ENCODE measurements at places on chromosomes 5 and 9.

GRCh38 chr5:10914741-10915480 lies 153.9 kb upstream of the DAP start:
- no peak for DNase-seq

DNA sequence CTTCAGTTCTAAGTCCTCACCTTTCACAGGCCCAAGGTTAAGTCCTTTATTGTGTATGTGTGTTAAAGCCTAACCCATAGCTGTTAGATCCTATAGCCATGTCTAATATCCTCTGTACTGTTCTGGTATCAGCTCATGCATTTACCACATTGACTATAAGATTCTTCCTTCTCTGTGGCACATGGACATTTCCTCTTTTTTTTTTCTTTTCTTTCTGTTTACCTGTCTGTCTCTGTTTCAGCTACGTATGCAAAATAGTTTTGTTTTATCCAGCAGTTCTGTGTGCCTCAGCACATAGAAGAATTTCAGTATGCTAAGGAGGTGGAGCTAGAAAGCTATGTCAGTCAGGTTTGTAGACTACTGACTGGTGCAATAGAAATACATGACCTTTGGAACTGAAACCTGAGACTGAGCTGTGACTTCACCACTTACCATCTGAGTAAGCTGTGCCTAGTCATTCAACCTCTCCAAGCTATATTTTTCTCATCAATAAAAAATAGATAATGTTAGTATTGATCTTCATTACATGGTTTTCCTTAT lies 155.6 kb upstream of the VLDLR start:
- DNase-seq: no peak

GRCh38 chr5:32159328-32160072 lies 14.6 kb downstream of the GOLPH3 start:
- DNase-seq: no peak

DNA sequence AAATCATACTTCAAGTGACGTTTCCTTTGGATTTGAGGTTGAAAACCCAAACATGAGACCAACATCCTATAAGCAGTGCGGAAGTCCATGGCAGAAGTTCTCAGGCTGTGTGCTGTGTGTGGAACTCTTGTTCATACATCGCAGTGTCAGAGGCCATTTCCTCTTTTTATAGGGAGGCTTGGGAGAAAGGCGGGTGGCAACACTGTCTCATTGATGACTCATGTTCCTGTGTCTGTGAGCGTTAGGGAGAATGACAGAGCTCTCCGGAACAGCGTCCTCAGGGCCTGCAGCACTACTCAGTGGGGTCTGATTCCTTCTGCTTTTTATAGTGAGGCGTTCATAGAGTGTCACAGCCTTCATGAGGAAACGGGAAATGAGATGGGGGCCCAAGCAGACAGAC lies 98.8 kb upstream of the BASP1 start:
- DNase-seq: no peak

DNA sequence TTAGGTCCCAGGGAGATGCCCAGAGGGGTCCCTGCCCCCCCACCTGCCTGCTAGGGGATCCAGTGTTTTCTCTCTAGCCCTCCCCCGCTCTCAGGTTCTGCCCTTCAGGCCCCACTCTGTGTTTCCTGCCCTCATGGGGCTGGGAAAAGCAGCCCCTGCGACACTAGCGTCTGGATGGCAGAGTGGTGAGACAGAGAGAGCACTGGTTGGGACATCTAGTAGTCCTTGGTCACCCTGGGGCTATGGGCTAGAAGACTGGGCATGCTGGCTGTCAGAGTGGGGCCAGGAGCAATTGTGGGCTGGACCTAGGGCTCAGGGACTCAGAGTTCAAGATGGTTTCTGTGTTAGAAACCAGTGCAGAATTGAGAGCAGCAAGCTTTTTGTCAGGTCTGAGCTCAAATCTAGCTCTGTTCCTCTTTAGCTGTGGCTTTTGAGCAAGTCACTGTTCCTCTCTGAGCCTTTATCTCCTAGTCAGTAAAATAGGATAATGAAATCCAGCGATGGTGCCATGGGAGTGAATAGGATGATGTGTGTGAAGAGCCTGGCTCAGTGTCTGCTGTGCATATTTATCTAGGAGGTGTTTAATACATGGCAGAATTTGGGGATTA lies 39.0 kb downstream of the RGS3 start:
- DNase-seq: no peak

GRCh38 chr5:54066433-54066832 lies 243.9 kb downstream of the ARL15 start:
- no peak for DNase-seq

DNA sequence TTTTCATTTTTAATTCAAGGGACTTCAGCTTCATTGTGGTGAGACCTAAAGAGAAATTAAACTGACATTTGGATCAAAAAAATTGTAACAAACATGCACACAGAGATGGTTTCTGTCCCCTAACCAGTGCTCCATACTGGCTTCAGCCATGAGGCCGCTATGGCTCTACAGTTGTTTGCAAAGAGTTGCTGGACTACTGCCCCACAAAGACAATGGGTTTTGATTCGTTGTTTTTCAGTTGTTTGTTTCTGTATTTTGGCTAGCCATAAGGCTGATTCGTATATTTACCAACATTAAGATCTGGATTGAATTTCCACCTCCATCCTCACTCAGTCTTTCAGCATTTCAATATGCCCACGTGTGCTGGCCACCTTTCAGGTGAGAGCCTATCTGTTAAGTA lies 163.7 kb upstream of the KIF2A start:
- DNase-seq: no peak

- DNase-seq: no peak
Observed at GRCh38 chr5:131396015-131396414, 132.2 kb downstream of the CDC42SE2 start.

- peak; percentile 6 for DNase-seq
Observed at GRCh38 chr9:91489361-91489899, 65.8 kb upstream of the NFIL3 start.

- DNase-seq: no peak
Observed at GRCh38 chr9:8633784-8634183, 834.2 kb upstream of the DMAC1 start.

DNA sequence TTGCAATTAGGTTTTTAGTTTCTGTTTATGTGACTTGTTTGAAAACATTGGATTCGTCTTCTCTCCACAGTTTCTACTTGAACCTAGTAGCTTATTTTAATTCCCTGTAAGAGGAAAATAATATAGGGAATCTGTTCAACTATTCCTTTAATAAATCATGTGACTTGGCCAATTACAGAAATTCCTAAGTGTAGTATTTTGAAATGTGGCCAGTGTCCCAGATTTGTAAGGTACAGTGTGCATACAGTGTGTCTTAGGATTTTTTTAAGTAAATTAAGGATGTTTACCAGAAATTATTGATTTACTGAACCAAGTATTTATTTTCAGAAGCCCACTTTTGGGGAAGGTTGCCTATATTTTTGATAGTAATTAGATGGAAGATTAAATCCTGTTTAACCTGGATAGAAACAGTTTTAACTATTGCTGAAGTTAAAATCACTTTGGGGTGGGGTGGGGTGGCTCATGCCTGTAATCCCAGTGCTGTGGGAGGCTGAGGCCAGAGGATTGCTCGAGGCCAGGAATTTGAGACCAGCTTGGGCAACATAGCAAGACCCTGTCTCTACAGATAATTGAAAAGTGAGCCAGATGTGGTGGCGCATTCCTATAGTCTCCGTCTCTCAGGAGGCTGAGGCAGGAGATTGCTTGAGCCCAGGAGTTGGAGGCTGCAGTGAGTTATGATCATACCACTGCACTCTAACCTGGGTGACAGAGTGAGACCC lies 36.9 kb downstream of the G3BP1 start:
- DNase-seq: no peak

GRCh38 chr5:112329419-112330090 lies 89.5 kb downstream of the EPB41L4A start:
- DNase-seq: no peak

DNA sequence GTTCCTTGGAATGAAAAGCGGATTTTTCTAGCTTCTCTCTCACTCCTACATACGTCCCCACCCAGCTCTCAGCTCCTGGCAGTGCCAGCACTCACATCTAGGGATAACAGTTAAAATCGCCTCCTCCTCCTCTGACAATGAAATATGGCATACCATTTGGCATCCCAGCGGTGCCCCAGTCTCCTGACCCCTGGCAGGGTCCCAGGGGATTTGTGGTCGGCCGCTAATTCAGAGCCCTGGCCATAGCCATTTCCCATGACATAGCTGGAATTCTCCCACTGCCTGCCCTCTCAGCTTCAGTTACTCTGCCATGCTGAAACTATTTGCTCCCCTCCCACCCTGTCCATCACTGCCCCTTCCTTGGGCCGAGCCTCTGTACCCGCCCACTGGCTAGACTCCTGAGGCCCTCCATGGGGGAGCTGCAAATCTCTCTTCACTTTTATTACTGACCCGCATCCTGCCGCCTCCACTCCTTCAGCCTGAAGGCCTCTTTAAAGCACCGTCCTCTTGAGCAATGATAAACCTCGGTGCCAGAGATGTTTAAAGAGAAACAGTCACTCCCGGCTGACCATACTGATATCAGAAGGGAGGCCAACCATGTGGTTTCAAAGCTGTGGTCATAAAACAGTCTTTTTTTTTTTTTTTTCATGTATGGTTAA lies 139.8 kb downstream of the SLIT3 start:
- no peak for DNase-seq

GRCh38 chr9:107109324-107109723 lies 173.8 kb upstream of the RAD23B start:
- DNase-seq: no peak

DNA sequence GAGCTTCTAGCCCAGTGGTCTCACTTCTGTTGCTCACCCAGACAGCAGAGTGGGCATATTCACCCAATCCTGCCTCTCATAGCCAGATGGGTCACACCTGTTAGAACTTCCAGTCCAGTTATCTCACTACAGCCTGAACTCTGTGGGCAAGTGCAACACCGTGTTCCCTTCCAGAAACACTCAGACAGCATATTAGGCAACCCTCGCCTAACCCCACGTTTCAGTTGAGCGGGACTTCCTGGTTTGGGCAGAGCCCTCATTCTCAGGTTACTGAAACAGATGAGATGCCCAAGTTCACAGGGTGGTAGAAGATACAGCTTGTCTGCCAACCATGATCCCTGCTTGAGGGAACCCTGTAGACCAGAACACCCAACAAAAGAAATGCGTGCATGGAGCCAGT lies 538.2 kb downstream of the CYLC2 start:
- DNase-seq: no peak

DNA sequence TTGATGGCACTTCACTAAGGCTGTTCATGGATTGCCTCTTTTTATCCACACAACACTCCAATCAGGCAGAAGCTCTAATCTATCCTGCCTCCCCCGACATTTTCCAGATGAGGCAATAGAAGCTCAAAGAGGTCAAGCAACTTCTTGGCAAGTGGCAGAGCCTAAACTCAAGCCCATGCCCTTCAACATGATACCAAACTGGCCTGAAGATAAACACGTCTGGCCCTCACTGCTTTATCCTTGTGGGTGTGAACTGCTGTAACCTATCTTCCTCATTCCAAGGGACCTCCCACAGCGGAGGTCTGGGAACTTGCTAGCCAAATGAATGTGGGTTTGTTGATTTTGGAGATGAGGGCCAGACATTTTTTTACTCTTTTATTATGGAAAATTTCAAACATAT lies 9.5 kb downstream of the SLC35A4 start:
- no peak for DNase-seq

DNA sequence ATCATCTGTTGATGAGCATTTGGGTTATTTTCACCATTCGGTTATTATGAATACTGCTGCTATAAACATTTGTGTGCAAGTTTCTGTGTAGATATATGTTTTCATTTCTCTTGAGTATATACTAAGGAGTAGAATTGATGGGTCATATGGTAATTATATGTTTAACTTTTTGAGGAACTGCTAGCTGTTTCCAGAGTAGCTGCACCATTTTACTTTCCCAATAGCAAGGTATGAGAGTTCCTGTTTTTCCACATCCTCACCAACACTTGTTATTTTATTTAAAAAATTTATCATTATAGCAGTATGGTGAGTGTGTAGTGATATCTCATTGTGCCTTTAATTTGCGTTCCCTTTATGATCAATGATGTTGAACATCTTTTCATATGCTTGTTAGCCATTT lies 29.2 kb downstream of the CD14 start:
- no peak for DNase-seq

DNA sequence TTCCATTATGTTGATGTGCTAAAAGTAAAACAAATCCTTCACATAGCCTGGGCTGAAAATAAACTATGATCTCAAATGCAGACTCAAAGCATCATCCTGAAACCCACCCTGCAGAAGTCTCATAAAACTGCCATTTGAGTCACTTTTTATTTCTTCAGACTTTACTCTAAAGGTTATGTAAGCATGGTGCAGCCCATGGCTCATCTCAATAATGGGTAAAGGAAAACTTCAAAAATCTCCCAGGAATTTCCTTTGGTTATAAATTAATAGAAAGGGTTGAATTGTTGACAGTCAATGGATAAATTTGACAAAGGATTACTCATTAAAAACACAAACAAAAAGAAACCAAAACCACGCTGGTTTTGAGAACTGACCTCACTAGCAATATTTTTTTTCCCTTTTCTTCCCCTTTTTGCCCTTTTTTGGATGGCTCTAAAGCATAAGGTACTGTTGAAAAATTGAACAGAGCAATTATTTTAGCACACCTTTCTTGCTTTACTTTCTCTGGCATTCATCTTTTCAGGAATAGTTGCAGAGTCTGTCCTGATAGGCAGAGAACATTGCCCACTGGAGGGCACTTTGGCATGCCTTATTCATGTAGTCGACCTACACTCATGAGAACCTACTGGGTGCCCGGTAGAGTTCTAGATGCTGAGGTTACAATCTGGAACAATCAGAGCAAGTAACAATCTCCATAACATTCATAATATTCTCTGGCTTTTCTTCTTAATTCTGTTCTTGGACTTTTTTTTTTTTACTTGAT lies 191.4 kb downstream of the TMEM167A start:
- no peak for DNase-seq

DNA sequence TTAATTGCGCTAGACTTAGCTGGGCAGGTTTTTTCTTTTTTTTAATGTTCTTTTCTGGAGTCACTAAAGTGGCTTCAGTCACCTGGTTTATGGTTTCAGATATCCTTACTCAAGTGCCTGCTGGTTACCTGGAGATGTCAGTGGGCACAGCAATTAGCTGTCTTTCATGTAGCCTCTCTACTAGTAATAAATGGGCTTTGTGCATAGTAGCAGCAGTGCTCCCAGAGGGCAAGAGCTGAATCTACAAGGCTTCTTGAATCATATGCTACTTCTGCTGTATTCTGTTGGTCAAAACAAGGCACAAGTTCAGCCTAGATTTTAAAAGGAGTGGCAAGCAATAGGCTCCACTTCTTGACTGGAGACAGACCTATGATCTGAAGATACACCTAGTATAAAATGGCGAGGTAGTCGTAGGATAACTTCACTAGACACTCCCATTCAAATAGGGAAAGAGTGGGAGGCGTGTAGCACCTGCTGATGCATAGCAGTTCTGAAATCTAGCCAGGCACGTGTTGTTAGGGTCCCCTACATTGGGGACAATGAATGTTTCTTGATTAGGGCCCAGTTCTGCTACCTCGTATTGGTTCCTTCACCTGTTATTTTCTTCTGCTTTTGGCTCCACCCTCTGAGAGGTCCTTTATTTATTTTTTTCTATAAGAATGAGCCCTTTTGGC lies 7.0 kb downstream of the SCAMP1 start:
- no peak for DNase-seq

DNA sequence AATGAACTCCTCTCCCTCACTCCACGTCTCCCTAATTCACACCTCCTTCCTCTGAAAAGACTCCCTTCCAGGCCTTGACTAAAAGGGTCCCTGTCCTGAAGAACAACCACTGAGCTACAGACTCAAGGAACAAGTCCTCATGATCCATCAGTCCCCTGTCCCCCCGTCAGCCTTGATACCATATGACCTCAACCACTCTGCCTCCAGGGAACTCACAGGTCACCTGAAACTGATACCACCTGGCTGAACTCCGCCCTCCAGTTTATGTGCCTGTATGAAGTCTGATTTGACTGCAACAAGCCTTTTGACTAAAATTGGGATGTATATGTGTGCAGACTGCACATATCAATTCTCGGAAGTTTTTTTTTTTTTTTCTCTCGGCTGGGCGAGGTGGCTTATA lies 88.7 kb downstream of the UGCG start:
- no peak for DNase-seq
